ENCODE measurements at places on chromosomes 3 and 15.

DNA sequence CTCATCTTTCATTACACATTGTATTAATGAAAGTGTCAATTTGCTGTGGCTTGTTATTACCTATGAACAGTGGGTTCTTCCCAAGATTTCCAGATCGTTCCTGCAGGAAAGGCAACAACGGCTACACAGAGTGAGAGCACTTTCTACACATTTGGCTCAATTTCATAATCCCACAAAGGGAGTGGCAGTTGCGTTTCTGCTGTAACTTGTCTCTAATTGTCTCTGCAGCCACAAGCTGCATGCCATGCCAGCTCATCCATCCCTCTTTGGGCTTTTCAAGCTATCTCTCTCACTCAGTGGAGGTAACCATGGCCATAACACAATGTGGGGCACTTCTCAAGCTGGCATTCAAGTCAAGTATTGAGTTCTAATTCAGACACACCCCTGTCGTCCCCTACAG, 27.7 kb upstream of the CPNE4 start:
- no peak for DNase-seq

DNA sequence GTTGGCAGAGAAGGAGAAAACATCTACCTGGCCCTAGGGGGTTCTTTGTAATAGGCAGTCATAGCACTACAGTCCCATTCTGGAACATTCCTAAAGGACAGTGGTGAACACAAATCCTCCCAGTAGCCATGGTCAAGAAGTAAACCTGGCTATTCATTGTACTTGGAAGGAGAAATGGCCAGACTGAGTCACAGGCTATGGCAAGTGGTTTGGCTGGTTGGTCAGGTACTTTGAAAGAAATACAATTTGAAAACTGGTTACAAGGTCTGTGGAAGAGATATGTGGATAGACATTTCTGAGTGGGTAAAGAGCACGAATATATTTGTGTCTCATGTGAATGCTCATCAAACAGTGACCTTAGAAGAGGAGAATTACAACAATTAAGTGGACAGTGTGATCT, 33.0 kb upstream of the FAN1 start:
- no peak for DNase-seq

DNA sequence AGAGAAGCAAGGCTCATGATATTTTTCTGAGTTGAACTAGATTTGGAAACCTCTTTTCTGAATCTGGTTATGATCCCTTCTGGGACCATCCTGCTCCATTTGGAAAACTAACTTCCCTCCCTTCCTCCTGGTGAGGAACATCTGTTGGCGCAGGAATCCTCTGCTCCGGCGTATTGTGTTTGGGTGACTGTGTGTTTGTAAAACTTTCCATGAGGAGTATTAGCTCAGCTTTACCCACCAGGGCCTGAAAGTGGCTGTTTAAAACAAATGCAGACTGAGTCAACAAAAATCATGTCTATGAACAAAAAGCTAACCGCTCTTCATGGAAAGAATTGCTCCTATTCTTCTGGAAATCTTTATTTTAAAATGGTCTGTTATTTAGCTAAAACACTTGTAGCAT, 17.7 kb downstream of the STARD9 start:
- DNase-seq: no peak

DNA sequence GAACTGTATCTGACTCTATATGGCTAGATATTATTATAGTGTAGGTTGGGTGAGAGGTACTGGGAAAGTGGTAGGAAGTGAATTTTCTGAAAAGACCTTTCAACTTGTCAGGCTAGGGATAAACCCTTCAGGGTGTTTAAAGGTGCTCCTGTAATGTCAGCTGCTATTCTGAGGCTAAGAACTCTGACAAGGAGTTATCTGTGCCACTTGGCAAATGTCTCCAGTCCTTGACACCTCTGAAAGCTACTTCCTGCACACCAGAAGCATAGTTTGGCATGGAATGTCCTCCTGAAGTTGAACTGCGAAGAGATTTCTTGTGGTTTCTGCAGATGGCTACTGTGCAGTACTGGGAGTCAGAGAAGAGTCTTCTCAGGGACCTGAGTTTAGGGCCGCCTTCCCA, 194.3 kb downstream of the CDIN1 start:
- DNase-seq: no peak
